ENCODE measurements at places on chromosomes 2 and 18. TPM values are rescaled to one million over a fixed set of nuclear protein-coding genes. Genes with fewer than 3 reads are reported as not detected.
A peak's percentile ranks its signal among the peaks of the same experiment; 100 is the strongest.

GRCh38 chr2:64807417-64807816 is 153.7 kb upstream of the SERTAD2 start:
- no peak overlapping the region for H3K4me3 ChIP-seq
- H3K4me1 ChIP-seq: no peaks in the 10 kb centered on the region
- no peak overlapping the region for H3K27ac ChIP-seq
- H3K36me3 ChIP-seq: no peaks in the 10 kb centered on the region
- no peak for DNase-seq

GRCh38 chr2:219689676-219690628 is 62.5 kb downstream of the SLC4A3 start:
- no peaks in the 10 kb centered on the region for H3K27me3 ChIP-seq
- no peaks in the 10 kb centered on the region for H3K36me3 ChIP-seq
- H3K27ac ChIP-seq: no peak overlapping the region
- DNase-seq: peak; percentile 50
- H3K4me3 ChIP-seq: no peak overlapping the region
- no peaks in the 10 kb centered on the region for H3K4me1 ChIP-seq

GRCh38 chr2:218406949-218407618 is 7.4 kb downstream of the CTDSP1 start:
- H3K27me3 ChIP-seq: no peaks in the 10 kb centered on the region
- peak overlapping the region; percentile 27 for H3K4me3 ChIP-seq
- H3K36me3 ChIP-seq: peaks cover 31% of the 10 kb centered on the region
- DNase-seq: peak; percentile 82
- H3K4me1 ChIP-seq: peaks cover 19% of the 10 kb centered on the region
- peak overlapping the region; percentile 72 for H3K27ac ChIP-seq

DNA sequence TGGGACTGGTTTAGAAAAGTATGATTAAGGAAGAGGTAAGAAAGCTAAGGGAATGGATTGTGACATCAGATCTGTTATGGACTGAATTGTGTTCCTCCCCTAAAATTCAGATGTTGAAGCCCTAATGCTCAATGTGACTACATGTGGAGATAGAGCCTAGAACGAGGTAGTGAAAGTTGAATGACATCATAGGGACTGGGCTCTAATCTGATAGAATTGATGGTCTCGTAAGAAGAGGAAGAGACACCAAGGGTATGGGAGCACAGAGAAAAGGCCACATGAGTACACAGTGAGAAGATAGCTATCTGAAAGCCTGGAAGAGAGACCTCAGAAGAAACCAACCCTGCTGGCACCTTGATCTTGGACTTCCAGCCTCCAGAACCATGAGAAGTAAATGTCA is 178.3 kb downstream of the TRIB2 start:
- no peak overlapping the region for H3K27ac ChIP-seq
- H3K4me1 ChIP-seq: no peaks in the 10 kb centered on the region
- H3K27me3 ChIP-seq: no peaks in the 10 kb centered on the region
- no peaks in the 10 kb centered on the region for H3K36me3 ChIP-seq
- no peak for DNase-seq
- no peak overlapping the region for H3K4me3 ChIP-seq

- H3K36me3 ChIP-seq: peaks cover 6% of the 10 kb centered on the region
- H3K4me3 ChIP-seq: no peak overlapping the region
- DNase-seq: no peak
- no peaks in the 10 kb centered on the region for H3K27me3 ChIP-seq
- H3K4me1 ChIP-seq: no peaks in the 10 kb centered on the region
Observed at GRCh38 chr2:219158586-219158985, 2.0 kb downstream of the NHEJ1 start.

DNA sequence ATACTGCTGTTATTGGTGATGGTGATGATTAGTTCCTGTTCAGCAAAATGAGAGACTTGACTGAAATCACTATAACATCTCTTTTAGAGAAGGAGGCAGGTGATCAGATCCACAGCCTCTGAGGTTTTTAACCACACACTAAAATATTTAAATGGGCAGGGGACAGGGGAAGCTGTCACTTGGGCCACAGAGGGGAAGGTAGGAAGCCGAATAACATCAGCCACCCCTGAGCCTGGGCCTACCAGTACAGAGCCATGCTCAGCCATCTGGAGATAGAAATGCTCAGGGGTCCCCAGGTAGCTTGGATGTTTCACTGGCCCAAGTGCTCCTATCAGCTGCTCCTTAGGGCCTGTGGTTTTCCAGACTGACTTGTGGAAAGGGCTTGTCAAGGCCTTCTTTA is 122.3 kb downstream of the MRO start:
- no peaks in the 10 kb centered on the region for H3K27me3 ChIP-seq
- no peaks in the 10 kb centered on the region for H3K36me3 ChIP-seq
- no peak overlapping the region for H3K4me3 ChIP-seq
- no peak for DNase-seq
- no peak overlapping the region for H3K27ac ChIP-seq

DNA sequence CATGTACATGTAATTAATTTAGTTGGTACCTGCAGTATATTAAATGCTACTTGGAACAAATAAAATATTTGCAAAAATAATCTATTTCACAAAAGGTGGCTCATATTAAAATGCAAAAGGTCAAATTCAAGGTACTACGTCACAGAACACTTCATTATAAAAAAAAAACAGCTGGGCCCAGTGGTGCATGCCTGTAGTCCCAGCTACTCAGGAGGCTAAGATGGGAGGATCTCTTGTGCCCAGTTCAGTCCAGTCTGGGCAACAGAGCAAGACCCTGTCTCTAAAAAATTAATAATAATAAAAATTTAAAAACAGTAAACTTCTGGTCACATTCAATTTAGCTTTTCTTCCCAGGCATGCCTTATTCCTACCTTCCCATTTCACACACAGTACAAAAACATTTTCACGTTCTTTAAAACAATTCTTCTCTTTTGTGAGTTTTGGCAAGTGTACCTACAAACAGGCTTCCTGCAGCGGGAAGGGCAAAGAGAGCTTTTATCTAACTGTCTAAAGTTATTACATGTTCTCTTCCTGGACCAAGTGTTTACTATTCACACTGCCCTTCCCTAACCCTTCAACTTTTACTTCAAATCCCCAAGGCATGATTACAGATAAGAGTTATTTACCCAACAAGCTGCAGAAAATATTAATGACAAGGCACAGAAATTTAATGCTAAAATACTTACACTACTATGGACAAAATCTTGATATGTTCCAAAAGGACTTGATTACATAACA is 10.7 kb downstream of the BAZ2B start:
- DNase-seq: no peak
- no peaks in the 10 kb centered on the region for H3K27me3 ChIP-seq
- H3K36me3 ChIP-seq: no peaks in the 10 kb centered on the region
- H3K4me3 ChIP-seq: no peak overlapping the region

GRCh38 chr18:47946889-47947288 is 16.4 kb upstream of the SMAD2 start:
- H3K27me3 ChIP-seq: no peaks in the 10 kb centered on the region
- no peak overlapping the region for H3K27ac ChIP-seq
- DNase-seq: no peak
- no peaks in the 10 kb centered on the region for H3K4me1 ChIP-seq
- H3K4me3 ChIP-seq: no peak overlapping the region
- H3K36me3 ChIP-seq: no peaks in the 10 kb centered on the region

DNA sequence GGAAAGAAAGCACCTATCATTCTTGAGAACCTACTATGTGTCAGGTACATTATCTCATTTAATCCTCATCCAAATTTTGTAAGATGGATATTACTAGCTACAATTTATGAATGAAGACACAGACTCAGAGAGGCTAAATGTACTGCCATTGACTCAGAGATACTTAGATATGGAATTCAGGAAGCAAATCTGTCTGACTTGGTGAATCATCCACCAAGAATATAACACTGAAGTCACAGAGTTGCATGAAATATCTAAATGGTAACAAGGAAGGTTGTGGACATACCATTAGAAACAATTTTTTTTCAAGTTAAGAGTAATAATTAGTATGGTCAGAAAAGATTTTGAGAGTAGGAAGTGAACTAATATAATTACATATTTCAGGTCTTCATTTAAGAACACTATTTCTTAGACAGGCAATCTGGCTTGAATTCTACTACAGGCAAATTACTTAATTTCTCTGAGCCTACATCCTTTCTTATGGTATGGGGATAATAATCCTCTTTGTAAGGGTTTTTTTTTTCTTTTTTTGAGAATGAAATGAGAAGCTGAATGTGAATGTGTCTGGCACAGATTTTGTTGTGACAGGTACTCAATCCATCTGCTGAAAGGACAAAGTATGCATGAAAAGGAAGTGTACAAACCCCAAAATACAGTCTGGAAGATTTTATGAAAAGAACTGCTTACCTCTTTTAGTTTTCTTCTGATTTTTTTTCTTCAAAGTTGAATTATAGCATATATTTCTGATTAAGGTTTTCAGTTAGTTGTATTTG is 14.8 kb upstream of the C2orf66 start:
- no peaks in the 10 kb centered on the region for H3K4me1 ChIP-seq
- no peak for DNase-seq
- H3K36me3 ChIP-seq: no peaks in the 10 kb centered on the region
- H3K27ac ChIP-seq: no peak overlapping the region
- H3K4me3 ChIP-seq: no peak overlapping the region
- no peaks in the 10 kb centered on the region for H3K27me3 ChIP-seq

DNA sequence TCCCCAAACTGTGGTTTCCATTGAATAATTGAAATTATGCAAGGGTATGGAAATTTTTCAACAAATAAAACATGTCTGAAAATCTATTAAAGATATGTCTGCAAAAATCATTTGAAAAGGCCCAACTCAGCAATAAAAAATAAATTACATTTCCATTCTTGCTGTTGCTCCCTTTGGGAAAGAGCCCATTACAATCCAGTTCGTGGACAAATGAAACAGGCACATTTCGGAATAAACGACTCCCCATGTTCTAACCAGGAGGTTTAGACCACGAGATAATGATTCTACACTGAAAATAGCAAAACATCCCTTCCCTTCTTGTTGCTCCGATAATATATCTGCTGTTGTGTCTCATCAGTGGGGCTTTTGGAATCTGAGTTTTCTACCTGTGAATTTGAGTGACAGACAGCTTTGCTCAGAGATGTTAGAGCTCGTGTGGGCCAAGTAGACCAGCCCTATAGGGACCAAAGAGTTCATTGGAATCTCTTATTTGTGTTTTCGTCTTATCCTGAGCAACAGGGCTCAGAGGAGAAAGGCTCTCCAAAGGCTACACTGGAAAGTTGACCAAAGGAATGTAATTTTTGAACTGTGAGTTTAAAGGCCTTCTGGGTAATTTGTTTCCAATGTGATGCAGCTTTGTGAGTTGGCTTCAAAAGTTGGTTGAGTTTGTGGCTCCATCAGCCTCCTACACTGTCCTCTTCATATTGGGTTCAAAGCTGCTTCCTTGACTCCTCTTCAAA is 119.5 kb downstream of the ACTR3 start:
- H3K4me1 ChIP-seq: no peaks in the 10 kb centered on the region
- no peak overlapping the region for H3K27ac ChIP-seq
- DNase-seq: no peak
- no peak overlapping the region for H3K4me3 ChIP-seq

GRCh38 chr2:71389384-71390072 is 57.9 kb downstream of the ZNF638 start:
- H3K4me1 ChIP-seq: no peaks in the 10 kb centered on the region
- H3K27me3 ChIP-seq: no peaks in the 10 kb centered on the region
- no peak for DNase-seq
- no peak overlapping the region for H3K4me3 ChIP-seq
- H3K27ac ChIP-seq: no peak overlapping the region

CCDC178 gene
- 0.68 TPM for polyA plus RNA-seq

MYO3B gene
- polyA plus RNA-seq: 0.49 TPM

SERPINB2 gene
- polyA plus RNA-seq: 0.46 TPM

TUBB8B gene
- not detected for polyA plus RNA-seq

OXER1 gene
- polyA plus RNA-seq: 12.5 TPM

KIAA2012 gene
- 0.09 TPM for polyA plus RNA-seq

Measured in pancreas (tissue), 10 donors.